ENCODE measurements at places on chromosomes 7 and 10. TPM values are rescaled to one million over a fixed set of nuclear protein-coding genes. Genes with fewer than 3 reads are reported as not detected.

The PTPN20 gene
- 14.2 TPM for total RNA-seq

GRCh38 chr10:104016661-104017060 lies 49.7 kb downstream of the SLK start:
- DNase-seq, result no peak

DNA sequence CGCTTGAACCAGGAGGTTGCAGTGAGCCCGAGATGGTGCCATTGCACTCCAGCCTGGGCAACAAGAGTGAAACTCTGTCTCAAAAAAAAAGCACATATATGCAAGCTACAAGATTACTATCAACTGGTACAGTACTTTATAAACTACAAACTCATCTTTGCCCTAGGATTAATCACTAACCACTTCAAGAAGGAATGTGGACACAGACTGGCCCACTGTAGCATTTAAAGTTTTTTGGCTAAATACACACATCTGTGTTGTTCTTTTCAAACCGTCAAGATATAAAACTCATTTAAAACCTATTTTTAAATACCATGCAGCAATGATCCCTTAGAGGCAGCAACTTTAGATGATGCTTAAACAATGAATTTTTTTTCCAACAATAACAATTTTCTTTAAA lies 205.4 kb downstream of the IMMP2L start:
- no peak for DNase-seq

DNA sequence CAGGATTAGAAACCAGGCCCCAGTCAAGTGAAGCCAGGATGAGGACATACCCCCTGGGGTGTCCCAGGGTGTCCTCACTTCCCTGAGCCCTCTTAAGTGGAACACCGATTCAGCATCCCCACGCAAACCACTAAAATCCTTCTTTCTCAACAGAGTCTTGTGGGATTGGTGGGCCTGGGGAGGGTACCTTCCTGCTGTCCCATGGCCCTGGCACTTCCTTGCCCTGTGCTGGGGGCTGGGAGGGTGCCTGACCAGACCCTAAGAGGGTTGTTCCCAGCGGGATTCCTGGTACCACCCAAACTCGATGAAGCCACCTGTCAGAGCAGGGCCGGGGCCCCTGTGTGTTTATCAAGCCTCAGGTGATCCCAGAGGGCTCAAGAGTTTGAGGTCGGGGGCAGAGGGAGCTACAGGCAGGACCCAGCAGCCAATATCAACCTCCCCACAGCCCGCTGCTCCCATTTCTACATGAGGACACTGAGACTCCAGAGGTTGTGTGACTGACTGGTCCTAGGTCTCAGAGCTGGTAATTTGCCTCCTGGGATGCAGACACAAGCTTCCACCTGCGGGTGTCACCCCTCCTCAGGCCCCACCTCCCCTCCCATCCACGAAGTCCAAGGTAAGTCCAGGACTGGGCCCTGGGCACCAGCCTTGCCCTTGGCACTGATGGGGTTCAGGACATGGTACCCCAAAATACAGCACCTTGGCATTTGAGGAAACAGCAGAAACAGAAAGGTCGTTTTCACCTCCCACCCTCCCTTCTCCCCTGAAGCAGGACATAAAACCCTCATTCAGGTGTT lies 31.4 kb downstream of the OAT start:
- DNase-seq, result no peak

The NRCAM gene
- total RNA-seq, result 112 TPM

- no peak for DNase-seq
Observed at GRCh38 chr10:74977072-74977471, 134.4 kb upstream of the SAMD8 start.

DNA sequence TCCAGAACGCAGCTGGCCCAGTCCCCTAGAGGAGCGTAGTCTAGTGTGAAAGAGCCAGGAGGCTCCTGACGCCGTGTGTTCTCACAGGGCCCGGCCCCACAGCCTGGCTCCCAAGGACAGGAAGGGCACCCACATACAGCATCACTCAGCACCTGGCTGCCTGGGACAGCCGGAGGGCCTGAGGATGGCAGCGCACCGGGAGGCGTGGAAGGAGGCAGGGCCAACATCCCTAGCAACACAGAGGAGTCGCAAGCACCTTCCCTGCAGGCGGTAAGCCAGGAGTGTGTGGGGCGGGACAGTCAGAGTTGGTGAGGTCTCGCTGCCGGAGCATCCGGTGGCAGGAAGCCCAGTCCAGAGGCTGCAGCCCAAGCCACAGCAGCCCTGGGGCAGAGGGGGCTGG lies 125.8 kb downstream of the MAD1L1 start:
- no peak for DNase-seq

- no peak for DNase-seq
Observed at GRCh38 chr7:112987171-112987570, 99.5 kb downstream of the GPR85 start.

DNA sequence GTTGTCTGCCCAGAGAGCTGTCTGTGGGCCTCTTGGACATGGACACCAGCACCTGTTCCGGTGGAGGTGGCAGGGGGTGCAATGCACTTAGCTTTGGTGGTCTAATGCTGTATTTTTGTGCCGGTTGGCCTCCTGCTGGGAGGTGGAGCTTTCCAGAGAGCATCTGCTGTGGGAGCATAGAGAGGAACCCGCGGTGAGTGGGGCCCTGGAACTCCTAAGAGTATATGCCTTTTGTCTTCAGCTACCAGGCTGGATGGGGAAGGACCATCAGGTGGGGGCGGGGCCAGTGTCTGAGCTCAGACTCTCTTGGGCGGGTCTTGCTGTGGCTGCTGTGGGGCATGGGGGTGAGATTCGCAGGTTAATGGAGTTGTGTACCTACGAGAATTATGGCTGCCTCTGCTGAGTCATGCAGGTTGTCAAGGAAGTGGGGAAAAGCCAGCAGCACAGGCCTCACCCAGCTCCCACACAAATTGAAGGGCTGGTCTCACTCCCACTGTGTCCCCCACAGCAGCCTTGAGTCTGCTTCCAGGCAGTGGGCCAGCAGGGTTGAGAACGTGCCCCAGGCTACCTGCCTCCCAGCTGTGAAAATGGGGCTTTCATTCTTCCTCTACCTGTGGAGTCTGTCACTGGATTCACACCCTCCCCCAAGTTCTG lies 29.0 kb downstream of the JAKMIP3 start:
- no peak for DNase-seq

- DNase-seq, result no peak
Observed at GRCh38 chr10:69497611-69498390, 46.5 kb downstream of the TSPAN15 start.

The SH2D4B gene
- total RNA-seq, result 1.4 TPM

- no peak for DNase-seq
Observed at GRCh38 chr7:107958764-107959526, 44.0 kb downstream of the LAMB1 start.

The VAX1 gene
- total RNA-seq, result 1.2 TPM
